Astrocyte (in vitro differentiated cells and primary cell): ENCODE measurements at places on chromosomes 12 and 14. TPM values are rescaled to one million over a fixed set of nuclear protein-coding genes. Genes with fewer than 3 reads are reported as not detected.

DNA sequence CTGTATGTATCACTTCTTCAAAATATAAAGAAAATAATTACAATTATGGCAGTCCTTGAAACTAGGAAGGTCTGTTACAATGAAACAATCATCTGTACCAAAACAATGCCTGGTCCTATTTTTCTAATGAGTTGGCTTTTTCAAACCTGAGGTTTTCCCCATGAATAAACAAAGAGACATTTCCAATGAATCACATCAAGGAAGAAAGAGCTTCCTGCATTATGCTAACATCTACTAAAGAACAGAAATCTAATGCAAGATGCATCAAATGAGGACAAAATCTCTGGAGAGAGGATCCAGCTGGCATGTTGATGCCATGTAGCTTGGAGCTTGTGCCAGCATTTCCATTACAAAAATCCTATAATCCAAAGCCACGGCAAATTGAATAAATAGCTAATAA lies 29.3 kb downstream of the NIN start:
- DNase-seq = peak; percentile 66

NTF3 gene
- total RNA-seq = 8.9 and 9.6 TPM in 2 replicates

OR4E2 gene
- not detected in 2 replicates for total RNA-seq

PTGER2 gene
- total RNA-seq = 0.26 TPM in 1 of 2 replicates, not detected in the other

DNA sequence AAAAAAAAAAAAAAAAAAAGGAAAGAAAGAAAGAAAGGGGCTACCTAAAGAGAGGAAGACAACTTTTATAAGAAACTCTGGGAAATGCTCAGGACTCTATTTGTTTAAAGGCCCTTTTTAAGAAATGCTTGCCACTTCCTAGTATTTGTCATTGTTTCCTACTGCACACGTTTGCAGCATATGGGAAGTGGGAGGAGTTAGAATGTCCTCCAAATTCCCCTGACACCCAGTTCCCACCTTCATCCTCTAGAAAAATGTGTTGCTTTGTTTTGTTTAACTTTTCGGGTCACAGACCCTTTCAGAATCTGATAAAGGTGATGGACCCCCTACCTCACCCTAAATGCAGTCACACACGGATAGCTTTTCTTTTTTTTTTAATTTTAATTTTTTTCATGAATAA lies 40.8 kb downstream of the NINJ2 start:
- no peak for DNase-seq

- no peak for DNase-seq
These were observed 68.3 kb upstream of the FICD start for GRCh38 chr12:108446766-108447165.

- peak; percentile 24 for DNase-seq
These were observed 106.1 kb upstream of the RFLNA start for GRCh38 chr12:124188561-124189405.

DNA sequence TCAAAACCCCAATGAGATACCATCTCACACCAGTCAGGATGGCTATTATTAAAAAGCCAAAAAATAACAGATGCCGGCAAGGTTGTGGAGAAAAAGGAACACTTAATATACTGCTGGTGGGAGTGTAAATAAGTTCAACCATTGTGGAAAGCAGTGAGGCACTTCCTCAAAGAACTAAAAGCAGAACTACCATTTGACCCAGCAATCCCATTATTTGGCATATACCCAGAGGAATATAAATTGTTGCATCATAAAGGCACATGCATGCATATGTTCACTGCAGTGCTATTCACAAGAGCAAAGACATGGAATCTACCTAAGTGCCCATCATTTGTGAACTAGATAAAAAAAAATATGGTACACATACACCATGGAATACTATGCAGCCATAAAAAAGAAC lies 59.9 kb downstream of the MGST1 start:
- no peak for DNase-seq

DNA sequence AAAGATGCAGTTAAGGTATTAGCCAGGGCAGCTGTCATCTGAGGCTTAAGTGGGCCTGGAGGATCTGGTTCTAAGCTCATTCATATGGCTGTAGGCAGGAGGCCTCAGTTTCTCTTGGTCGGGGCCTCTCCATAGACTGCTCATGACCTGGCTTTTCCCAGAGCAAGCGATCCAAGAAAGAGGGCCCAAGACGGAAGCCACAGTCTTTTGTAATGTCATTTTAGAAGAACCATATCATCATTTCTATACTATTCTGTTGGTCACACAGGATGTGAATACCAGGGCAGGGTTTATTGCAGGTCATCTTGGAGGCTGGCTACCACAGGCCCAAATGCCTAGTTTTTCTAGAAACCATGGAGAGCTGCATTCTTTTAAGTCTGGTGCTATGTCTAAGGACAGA lies 47.7 kb downstream of the GNG2 start:
- DNase-seq = no peak

GRCh38 chr12:115611477-115611876 lies 666.0 kb downstream of the MED13L start:
- DNase-seq = no peak

CPNE6 gene
- not detected in 2 replicates for total RNA-seq

DNA sequence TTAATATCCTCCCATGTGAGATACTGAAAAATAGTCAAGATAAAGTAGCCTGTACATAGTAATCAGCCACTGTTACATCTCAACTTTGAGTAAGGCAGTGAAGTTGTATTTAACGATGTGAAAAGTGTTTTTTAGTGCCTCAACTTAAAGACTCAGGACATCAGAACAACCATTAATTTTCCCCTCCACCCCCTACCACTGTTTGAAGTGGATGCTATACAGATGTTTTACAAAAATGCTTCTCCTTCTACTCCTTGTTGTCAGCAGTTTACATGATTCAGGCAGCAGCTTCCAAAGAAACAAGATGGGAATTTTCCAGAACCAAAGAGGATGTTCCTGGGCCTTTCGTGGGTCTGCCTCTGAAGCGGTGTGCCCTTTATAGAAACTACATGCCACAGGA lies 143.6 kb downstream of the RPAP3 start:
- DNase-seq = no peak

DNA sequence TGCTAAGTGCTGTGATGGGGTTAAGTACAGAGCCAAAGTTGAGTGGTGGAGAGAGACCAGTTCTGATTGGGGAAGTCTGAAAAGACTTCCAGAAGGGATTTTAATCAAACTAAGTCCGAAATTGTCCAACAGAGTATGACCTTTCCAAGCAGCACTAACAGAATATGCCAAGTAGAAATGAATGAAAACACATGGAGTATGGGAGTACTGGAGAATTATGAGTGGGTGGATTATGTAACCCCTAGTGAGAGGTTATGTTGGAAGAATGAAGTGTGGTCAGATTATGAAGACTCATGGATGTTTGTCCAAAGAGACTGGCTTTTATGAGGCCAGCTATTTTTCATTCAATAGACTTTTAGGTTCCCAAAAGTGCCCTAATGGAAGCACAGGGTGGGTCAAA lies 94.0 kb upstream of the PLEKHA5 start:
- DNase-seq = peak; percentile 85

DNA sequence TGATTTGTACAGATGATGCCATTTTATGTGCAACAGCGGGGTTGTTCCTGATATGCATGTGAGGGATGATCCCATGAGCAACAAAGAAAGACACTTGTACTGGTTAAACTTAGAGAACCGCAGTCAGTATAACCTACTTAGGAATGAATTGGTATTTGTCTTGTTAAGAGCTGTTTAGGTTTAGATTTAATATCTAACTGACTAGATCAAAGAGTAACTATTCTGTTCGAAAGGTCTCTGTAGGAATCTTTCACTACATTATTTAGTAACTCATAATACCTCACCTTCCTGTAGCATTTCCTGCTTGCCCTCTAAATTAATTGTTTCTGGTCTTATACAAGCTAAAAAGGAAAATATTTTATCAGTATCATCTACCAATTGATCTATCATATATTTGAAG lies 350.4 kb downstream of the TRHDE start:
- no peak for DNase-seq

BICD1 gene
- 28.5 and 28.7 TPM in 2 replicates for total RNA-seq

DNA sequence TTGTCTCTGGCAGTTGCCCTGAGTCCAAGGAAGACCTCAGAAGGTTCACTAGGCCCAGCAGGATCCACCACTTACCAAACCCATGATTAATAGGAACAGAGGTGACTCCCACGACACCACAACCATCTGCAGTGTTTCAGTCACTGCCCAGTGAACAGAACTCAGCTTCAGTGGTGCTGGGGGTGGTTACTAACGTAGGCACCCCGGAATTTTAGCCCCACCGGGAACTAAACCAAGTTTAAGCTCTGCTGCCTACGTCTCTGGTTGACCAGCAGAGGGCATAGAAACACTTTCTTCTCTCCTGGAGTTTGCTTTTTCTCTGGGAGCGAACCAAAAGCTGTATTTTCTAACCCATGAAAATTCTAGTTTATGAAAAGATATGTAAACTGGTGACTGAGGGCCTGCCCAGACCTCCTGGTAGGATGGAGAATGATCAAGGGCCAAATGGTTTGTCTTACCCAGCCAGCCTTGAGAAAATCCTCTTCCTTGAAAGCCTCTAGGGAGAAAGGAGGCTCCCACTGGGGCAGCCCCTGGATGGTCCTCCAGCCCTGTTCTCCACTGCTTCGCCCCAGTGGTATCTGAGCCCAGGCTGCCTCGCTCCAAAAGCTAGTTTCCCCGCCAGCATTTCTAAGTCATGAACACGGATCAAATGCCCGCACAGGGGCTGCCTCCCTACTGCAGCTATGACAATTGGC lies 379.8 kb downstream of the DPF3 start:
- peak; percentile 36 for DNase-seq

DNA sequence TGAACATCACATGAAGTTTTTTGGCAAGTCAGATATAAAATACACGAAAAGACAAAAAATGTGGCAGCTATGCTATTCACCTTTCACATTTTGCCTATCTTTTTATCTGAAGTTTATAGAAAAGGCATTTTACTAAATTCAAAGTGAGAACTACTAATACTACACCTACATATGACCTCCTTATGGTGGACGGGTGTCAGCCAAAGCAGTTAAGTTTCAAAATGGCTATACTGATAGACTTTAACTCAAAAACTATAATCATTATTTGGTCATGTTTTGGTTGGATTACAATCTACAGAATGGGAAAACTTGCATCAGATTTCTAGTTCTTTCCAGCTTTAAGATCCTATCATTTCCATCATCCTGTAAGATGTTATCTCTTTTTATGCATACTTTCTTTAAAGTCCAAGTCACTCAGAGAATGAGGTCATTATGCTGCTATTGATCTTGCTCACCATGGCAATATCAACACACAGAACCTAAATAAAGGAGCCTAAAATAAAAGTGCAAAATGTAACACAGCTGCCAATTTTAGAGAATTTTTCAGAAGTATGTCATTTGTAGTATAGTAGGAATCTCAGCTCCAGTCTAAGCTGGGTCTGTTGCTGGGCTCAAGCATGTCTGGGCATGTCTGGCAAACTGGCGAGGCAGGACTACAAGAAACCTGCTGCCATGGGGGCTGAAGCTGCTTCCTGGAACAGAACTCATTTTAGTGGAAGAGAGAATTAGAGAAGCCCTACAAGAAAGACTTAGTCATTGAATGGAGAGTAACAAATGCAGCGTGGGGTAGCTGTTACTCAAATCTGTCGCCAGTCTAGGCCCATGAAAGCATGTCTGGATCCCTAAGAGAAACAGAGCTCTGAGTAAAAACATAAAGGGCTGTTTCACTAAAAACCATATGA lies 7.6 kb upstream of the AEBP2 start:
- DNase-seq = peak; percentile 87

GRCh38 chr12:69284131-69284530 lies 44.8 kb downstream of the CPSF6 start:
- DNase-seq = peak; percentile 56

DNA sequence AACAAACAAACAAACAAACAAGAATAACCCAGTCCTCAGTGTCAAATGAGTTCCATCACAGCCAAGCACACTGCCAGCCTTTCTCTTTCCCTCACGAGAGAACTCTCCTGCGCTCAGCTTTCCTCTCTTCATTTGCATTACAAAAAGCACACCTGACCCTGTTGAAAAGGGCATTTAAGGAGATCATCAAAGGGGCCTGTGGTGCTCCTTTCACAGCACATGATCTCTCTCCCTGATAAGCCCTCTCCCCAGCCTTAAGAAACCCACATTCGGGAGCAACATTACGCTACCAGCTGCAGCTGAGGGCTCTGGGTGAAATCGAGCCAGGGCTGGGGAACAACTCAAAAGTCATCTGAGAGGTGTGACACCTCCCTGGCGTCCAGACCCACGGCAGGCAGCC lies 165.6 kb upstream of the TMCC3 start:
- no peak for DNase-seq

DNA sequence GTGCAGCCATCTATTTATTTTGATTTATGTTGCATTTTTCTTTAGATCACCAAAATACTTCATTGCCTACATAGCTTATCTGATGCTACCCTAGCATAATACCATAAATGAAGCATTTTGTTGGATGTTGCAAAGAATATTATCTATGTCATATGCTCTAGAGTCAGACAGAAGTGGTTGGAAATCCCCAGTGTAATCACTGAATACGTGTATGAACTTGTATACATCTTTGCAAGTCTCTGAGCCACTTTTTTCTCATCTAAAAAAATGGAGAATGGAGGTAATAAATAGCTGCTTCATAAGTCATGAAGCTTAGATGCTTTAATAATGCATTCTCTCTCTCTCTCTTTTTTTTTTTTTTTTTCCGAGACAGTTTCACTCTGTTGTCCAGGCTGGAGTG lies 18.5 kb downstream of the EVL start:
- no peak for DNase-seq

POTEM gene
- not detected in 2 replicates for total RNA-seq

DNA sequence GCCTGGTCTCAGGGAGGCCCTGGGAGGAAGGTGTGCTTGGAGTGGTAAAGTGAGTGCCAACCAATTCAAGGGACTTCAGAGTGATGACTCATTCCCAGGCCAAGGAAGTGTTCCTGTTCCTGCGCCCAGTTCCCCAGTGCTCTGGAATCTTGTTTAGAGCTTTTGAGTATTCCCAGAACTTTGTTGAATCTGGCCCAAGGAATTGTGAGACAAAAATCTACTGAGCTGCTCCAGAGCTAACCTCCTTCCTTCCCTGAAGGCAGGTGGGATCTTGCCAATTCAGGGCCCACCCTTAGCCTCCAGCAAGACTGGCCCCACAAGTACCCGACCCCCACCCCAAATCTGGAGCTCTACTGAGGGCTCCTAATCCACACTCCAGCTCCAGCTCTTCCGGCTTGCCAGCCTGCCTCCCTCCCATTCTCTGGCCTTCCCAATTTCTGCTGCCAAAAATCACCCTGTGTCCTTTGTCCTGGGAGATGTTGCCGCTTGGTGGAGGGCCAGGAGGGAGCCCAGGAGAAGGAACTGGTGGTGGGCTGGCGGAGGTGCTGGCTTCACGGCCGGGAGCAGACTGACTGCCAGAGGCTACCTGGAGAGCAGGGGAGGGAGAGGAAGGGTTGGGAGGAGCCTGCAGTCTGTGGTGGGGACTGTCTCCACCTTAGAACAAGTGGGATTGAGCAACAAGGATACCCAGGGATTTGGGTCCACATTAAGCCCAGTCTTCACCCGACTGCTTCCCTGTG lies 2.0 kb upstream of the ATN1 start:
- DNase-seq = peak; percentile 95

DNA sequence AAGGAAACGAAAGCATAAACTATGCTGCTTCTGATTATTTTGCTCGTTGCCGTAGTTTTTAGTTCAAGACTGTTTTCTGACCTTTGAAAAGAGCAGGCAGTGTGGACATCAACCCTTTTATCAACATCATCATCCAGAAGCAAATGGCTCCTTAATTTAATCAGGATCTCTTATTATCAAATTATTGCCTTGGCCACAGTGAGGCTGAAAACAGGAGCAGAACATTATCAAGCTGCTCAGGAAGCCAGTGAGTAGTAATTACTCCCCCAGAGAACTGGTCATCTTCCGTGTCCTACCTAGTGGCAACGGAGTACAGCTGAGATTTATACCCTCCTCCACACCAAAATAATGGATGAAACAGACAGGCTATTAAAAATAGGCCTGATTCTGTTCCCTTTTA lies 2.2 kb upstream of the DIABLO start:
- DNase-seq = no peak

GPR84 gene
- not detected in 2 replicates for total RNA-seq
